ENCODE measurements at places on chromosomes 12 and 14.

DNA sequence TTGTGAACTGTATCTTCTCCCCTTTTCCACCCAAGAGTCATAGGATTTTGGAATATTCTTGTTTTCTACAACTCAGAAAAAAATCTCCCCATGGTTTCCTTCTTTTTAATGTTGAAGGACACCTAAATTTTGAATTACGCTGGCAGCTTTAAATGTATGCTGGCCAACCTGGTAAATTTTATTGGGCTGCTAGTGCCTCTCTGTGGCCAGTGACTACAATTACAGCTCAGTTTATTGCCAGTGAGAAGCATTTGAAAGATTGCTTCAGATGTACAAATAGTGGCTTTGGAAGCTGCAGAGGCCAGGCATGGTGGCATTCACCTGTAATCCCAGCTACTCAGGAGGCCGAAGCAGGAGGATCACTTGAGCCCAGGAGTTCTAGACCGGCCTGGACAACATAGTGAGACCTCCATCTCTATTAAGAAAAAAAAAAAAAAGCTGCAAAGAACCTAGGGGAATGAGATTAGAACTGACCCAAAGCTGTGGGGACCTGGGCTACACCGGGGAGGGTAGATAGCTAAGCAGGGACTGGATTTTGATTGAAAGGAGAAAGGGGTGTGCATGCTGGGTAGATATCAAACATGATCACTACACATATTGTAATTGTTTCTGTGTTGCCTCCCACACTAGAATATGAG, 7.6 kb upstream of the RAB21 start:
- peak; percentile 87 for DNase-seq

- no peak for DNase-seq
Measured at GRCh38 chr14:32443890-32444661, 115.0 kb downstream of the AKAP6 start.

DNA sequence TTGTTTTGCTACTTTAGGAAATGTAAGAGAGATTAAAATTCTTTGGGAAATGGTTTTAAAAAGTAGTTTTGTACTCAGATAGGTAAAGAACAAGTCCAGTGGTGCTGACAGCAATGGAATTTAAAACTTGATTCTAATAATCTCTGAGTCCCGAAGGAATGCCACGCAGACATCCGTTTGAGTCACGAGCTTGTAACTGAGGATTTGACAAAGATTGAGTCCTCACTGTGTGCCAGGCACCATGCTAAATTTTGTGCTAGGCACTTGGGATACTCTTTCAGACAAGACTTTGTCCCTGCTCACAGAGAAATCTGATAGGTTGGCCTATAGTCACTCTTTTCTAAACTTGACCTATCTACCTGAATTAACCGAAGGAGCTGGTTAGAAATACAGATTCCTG, 12.7 kb downstream of the FLRT2 start:
- no peak for DNase-seq

DNA sequence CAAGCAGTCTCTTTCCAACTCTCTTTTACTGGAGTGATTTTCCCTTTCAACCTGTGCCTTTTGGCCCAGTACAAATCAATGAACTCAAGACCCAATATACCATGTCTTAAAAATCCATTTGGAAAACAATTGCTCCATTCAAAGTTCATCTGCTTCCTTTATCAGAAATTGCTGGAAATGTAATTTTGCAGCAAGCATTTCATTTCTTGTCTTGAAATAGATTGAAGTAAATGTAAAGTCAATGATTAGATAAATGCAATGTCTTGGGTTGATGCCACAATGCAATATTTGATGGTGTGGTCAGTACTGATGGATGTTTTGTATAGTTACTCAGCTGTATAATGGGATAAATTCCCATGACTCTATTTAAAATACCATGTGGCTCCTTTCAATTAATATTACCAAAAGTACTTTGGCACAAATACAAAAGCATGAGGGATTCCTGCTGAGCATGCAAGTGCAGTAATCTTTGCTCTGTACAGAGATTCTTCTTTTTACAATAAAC, 707.7 kb upstream of the NOVA1 start:
- DNase-seq, result no peak

DNA sequence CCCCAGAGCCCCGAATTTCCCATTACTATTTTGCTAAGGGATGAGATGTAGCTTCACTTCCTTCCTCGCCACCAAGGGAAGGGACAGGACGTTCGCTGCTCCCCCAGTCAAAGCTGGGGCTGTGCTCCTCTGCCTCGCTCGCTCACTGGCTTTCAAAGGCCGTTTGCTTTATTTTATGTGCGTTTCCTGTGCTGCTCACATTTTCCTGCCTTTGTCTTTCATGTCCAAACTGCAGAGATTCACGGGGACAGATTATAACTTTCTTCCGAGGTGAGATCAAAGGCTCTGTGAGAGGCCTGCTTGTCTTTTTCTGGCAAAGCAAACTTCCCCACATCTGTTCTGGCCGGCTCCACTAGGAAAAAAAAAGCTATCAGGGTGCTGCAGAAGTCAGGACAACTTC, 76.0 kb upstream of the FZD10 start:
- no peak for DNase-seq

DNA sequence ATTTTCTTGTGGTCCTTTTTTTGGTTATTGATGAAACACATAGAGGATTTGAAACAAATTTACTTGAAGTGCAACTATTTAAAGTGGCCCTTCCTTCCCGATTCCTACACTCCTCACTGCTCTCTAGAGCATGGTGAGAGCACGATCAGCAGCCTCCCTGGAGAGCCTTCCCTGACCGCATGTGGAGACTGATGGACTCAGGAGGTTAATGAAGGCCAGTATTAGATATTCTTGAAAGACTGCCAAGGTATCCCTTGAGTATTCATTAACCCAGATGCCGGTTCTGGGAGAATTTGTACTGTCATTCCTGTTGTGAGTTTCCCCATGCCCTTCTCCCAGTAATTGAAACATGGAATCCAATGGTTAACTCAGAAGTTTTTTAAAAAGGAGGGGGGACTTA, 102.8 kb upstream of the FGD4 start:
- DNase-seq, result no peak

GRCh38 chr12:53676656-53677015, 753 bp upstream of the ATP5MC2 start:
- DNase-seq, result no peak

GRCh38 chr14:102732924-102733323, 44.3 kb upstream of the TRAF3 start:
- DNase-seq, result no peak

- DNase-seq, result no peak
Measured at GRCh38 chr14:91228112-91229004, 16.1 kb downstream of the GPR68 start.

- DNase-seq, result no peak
Measured at GRCh38 chr14:93912782-93913181, 14.4 kb upstream of the FAM181A start.

DNA sequence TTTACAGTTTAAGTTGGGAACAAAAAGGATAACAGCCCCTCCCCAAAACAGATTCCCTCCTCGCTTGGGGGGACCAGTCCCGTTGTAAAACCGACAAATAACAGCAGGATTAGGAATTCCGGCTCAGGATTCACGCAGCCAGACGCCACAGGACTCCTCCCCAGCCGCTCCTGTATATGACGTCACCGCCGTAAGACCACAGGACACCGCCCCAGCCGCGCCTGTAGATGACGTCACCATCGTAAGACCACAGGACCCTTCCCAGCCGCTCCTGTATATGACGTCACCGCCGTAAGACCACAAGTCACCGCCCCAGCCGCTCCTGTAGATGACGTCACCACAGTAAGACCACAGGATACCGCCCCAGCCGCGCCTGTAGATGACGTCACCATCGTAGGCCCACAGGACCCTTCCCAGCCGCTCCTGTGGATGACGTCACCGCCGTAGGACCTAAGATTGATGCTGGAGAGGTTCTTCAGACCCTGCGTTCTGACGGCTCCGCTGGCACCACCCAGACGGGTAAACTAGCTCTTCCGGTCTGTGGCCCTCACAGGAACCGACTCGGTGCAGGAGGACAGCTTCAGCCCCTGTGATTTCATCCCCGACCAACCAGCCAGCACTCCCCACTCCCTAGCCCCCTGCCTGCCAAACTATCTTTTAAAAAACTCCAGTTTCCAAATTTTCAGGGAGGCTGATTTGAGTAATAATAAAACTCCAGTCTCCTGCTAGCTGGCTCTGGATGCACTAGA, 43.9 kb upstream of the FBRSL1 start:
- no peak for DNase-seq

GRCh38 chr12:27104546-27104945, 22.2 kb upstream of the C12orf71 start:
- no peak for DNase-seq

GRCh38 chr12:92478692-92479091, 224.1 kb upstream of the PLEKHG7 start:
- no peak for DNase-seq

DNA sequence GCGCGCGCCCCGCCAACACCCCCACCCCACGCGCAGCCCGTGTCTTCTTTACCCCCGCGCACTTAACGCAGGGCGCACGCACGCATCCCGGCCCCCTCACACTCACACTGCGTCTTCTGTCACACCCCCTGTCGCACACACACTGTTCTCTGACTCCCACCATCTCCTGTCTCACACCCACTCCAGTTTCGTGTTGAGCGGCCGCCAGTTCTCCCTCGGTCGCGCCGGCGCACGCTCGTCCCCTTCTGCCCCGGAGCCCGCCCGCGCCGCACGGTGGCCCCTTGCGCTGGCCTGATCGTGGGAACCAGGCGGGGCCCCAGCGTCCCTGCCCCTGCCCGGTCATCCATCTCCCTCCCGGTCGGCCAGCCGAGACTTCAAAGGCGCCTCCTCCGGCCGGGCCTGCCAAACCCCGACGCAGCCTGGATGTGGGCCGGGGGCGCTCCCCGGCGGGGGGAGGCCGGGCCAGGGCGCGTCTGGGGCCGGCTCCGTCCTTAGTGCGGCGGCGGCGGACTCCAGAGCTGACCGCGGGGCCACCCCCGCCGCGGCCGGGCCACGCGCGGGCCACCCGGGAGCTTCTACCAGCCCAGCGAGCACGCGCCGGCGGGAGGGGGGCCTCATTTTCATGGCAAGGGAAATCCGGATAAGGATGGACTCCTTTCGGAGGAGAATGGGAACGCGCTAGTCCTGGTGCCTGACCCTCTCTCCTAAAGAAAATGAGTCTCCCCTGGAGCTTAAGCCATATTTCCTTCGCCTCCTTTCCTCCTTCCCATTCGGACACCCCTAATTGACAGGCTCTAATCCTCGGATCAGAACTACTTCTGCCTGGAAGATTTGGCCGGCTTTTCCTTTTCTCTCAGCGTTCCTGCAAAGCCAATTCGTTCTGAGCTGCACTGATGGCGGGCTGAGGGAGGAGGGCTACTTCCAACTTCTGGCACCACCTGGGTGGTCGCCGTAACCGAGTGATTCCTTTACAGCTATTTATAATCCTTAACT, 82.0 kb upstream of the HMGA2 start:
- no peak for DNase-seq

- DNase-seq, result no peak
Measured at GRCh38 chr12:1795221-1795784, 25.1 kb upstream of the LRTM2 start.

DNA sequence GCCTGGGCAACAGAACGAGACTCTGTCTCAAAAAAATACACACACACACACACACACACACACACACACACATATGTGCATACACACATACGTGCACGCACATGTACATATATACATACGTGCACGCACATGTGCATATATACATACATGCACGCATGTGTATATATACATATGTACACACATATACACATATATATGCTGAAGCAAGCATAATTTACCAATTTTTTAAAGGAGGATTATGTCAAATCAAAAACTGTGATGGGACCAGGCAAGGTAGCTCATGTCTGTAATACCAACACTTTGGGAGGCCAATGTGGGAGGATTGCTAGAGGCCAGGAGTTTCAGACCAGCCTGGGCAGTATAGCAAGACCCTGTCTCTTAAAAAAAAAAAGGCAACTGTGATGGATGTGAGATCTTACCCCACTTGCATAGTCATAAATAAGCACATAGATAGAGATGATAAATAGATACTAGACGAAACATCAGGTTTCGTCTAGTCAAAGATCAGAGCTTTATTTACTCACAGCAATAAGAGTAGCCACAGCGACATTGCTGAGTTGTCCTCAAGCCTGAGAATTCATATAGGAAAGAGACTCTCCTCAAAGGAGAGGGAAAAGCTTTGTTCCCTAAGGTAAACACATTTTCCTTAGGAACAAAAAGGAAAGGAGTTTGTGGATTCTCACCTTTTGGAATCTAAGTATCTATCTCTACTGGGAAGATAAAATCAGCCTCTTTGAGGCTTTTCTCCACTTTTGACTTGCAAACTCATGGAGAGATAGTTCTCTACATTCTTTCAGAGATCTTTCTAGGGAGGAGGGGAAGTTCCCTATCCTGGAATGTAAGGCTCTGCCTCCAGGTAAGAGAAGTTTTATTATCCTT, 74.7 kb upstream of the AMN1 start:
- no peak for DNase-seq

- DNase-seq, result no peak
Measured at GRCh38 chr14:100885617-100886016, 17.9 kb downstream of the RTL1 start.

- no peak for DNase-seq
Measured at GRCh38 chr14:69719501-69719951, 47.4 kb upstream of the SRSF5 start.

GRCh38 chr12:65196762-65197567, 27.6 kb downstream of the LEMD3 start:
- DNase-seq, result no peak

GRCh38 chr12:106267535-106267934, 19.7 kb upstream of the CKAP4 start:
- DNase-seq, result no peak

GRCh38 chr12:89645434-89645833, 63.2 kb downstream of the ATP2B1 start:
- DNase-seq, result no peak

GRCh38 chr12:38782359-38782758, 123.0 kb downstream of the CPNE8 start:
- DNase-seq, result no peak

GRCh38 chr14:64447876-64448670, 17.2 kb upstream of the AKAP5 start:
- no peak for DNase-seq

DNA sequence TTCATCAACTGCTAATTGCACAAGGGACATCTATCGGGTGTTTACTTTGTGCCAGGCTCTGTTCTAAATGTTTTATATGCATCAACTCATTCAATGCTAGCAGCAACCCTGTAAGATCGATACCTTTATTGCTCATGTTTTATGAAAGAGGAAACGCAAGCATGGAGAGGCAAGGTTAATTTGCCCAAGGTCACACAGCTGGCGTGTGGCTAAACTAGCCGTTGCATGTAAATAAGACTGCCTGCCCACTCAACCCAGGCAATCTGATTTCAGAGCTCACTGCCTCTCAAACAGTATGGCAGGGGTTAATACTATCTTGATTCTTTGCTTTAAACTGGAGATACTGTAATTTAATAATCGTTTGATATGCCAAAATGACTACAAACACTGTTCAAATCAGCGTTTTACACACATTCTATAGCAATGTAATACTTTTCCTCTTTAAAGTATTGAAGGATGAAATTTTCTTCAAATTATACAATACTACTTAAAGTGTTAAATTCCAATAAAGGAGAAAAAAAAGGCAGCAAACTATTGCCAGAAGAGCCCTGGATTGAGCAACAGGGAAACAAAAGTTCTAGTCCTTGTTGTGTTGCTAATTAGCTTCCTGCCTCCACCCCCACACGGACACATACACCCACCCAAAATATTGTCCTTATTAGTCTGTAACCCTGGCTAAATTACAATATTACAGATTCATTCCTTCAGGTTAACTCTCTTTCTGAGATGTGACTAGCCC, 39.1 kb upstream of the DHRS7 start:
- DNase-seq, result peak; percentile 92
